ENCODE measurements at places on chromosomes 1 and 21. TPM values are rescaled to one million over a fixed set of nuclear protein-coding genes. Genes with fewer than 3 reads are reported as not detected.
A peak's percentile ranks its signal among the peaks of the same experiment; 100 is the strongest.

KRTAP20-3 gene
- not detected for total RNA-seq

C21orf91 gene
- total RNA-seq: 10.6 TPM

LAX1 gene
- not detected for total RNA-seq

LCE1B gene
- not detected for total RNA-seq

THEMIS2 gene
- total RNA-seq: 5.9 TPM

LRRC7 gene
- total RNA-seq: 0.47 TPM

MORN1 gene
- total RNA-seq: 25.9 TPM

OR2G6 gene
- not detected for total RNA-seq

ARID4B gene
- 46.3 TPM for total RNA-seq

- H3K27me3 ChIP-seq: peaks cover 81% of the 10 kb centered on the region
- no peak for DNase-seq
- no peak overlapping the region for H3K4me3 ChIP-seq
- H3K27ac ChIP-seq: no peak overlapping the region
Measured at GRCh38 chr1:166969074-166969677, 6.2 kb downstream of the ILDR2 start.

- no peaks in the 10 kb centered on the region for H3K4me1 ChIP-seq
- H3K27ac ChIP-seq: no peak overlapping the region
- no peaks in the 10 kb centered on the region for H3K27me3 ChIP-seq
- no peaks in the 10 kb centered on the region for H3K36me3 ChIP-seq
- no peak for DNase-seq
Measured at GRCh38 chr21:20106368-20106767, 891.8 kb upstream of the NCAM2 start.

- peaks cover 84% of the 10 kb centered on the region for H3K27me3 ChIP-seq
- H3K4me1 ChIP-seq: no peaks in the 10 kb centered on the region
- H3K27ac ChIP-seq: no peak overlapping the region
- no peak for DNase-seq
Measured at GRCh38 chr1:209594440-209594839, 10.9 kb downstream of the CAMK1G start.

- no peak for DNase-seq
- no peak overlapping the region for H3K4me3 ChIP-seq
- peaks cover 34% of the 10 kb centered on the region for H3K27me3 ChIP-seq
- H3K36me3 ChIP-seq: no peaks in the 10 kb centered on the region
Measured at GRCh38 chr1:94084085-94084484, 36.9 kb downstream of the ABCA4 start.

DNA sequence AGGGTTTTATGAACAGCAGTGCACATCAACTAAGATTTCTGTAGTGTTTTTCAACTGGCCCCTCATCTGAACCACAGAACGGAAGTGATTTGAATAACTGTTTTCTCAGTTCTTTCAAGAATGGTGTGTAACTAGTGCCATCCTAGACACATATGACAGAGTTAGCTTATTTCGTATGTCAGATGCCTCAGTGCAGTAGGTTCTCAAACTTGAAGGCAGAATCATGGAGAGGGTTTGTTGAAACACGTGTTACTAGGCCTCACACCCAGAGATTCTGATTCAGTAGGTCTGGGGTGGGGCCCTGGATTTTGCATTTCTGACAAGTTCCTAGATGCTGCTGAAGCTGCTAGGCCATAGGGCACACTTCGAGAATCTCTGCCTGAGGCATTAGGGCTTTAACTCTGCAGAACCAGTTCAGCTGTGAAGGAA is 49.0 kb downstream of the SCCPDH start:
- H3K27ac ChIP-seq: no peak overlapping the region
- no peaks in the 10 kb centered on the region for H3K27me3 ChIP-seq
- no peaks in the 10 kb centered on the region for H3K36me3 ChIP-seq
- no peak overlapping the region for H3K4me3 ChIP-seq
- no peaks in the 10 kb centered on the region for H3K4me1 ChIP-seq

- DNase-seq: no peak
- H3K36me3 ChIP-seq: peaks cover 21% of the 10 kb centered on the region
- H3K27me3 ChIP-seq: peaks cover 52% of the 10 kb centered on the region
- no peak overlapping the region for H3K4me3 ChIP-seq
Measured at GRCh38 chr1:245160288-245160687, 5.5 kb downstream of the KIF26B start.

GRCh38 chr1:221800831-221801230 is 58.9 kb upstream of the DUSP10 start:
- H3K27ac ChIP-seq: no peak overlapping the region
- peaks cover 14% of the 10 kb centered on the region for H3K4me1 ChIP-seq
- no peak for DNase-seq
- H3K36me3 ChIP-seq: no peaks in the 10 kb centered on the region
- no peak overlapping the region for H3K4me3 ChIP-seq

DNA sequence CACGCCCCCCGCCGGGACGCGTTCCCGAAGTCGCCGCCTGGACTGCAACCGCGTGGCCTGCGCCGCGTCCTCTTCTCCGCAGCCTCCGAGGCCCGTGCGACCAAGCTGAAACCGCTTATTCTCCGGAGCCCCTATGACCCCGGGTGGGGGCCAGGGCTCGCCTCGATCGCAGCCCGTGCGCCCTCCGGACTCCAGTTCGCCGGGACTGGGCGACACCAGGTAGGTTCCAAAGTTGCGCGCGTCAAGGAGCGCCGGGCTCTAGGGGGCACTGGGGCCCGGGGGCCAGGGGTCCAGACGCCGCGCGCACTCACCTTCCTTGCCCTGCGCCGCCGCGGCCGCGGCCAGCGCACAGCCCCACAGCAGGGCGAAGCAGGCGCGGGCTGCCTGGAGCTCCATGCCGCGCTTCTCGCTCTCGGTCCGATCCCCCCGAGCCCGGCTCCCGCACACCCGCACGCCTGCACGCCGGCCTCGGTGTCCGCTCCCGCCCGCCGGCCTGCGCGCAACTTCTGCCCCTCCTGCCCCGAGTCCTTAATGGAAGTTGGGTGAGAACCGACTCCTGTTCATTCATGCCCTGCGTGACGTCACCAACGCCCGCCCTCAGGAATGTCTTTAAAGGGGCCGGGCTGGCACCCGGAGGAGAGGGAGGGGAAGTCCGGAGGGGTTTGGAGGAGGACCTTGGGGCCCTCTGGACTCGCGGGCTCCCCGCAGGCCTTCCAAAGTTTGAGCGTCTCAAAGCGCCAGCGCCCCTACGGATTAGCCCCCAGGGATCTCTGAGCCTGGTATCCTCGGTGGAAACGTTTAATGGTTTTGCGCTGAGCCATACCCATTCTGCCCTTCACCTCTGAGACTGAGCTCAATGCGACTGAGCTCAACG is at the start of gene EPHA2:
EPHA2 (minus strand) TSS at position 533 of the 874 bp plus-strand sequence; CDS start at position 396, 137 bp downstream.
- peaks cover 73% of the 10 kb centered on the region for H3K36me3 ChIP-seq
- peaks cover 33% of the 10 kb centered on the region for H3K4me1 ChIP-seq
- no peaks in the 10 kb centered on the region for H3K27me3 ChIP-seq
- peak; percentile 90 for DNase-seq
- H3K27ac ChIP-seq: peak within 1 kb of the TSS; percentile 96
- H3K4me3 ChIP-seq: peak within 1 kb of the TSS; percentile 84

DNA sequence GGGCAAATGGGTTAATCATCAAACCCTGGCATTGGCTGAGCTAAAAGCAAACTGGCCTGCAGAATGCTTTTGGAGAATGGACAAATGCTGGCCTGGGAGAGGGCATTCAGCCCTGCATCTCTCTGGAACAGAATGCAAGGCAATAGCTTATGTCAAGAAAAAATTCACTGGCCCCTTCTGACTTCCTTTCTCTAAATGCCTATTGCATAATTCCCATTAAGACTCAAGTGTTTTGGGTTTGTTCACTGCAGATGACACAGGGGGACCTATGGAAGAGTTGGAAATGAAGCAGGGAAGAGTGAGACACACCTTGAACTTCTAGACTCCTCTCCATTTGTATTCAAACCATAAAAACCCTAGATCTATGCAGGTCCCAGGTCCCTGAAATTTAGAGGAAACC is 15.9 kb downstream of the PEA15 start:
- no peak for DNase-seq
- H3K4me1 ChIP-seq: no peaks in the 10 kb centered on the region
- peaks cover 18% of the 10 kb centered on the region for H3K36me3 ChIP-seq
- H3K27me3 ChIP-seq: no peaks in the 10 kb centered on the region
- H3K27ac ChIP-seq: no peak overlapping the region

- H3K27me3 ChIP-seq: no peaks in the 10 kb centered on the region
- no peak for DNase-seq
- no peaks in the 10 kb centered on the region for H3K4me1 ChIP-seq
- H3K36me3 ChIP-seq: peaks cover 24% of the 10 kb centered on the region
- no peak overlapping the region for H3K4me3 ChIP-seq
Measured at GRCh38 chr1:16202281-16203210, 9.9 kb downstream of the ARHGEF19 start.

DNA sequence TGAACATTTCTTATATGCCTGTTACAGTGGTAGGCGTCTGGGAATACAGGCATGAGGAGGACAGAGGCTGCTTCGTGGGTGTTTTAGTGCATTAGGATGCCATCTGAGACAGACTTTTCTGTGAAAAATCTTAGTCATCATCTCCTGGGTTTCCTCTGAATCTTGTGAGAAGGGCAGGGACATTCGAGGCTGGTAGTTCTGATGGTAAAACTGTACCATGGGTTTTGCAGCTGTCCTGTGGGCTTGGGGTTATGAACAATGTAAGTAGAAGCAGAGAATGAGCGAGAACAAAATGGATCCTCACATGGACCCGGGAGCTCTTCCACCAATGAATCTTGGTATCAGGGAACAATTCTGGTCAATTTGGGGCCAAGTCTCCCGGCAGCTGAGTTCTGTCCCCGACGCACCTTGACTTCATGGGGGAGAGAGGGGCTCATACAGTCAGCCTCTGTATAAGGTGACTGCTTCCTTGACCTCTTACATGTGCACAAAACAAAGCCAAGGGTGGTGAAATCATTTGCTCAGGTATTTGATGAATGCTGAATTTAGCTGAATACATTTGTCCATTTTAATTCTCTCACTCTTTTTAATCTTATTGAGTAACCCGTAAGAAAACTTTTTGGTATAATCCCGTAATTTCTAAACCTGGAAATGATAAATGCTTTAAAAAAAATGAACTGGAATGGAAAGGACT is 63.6 kb upstream of the ERRFI1 start:
- peaks cover 18% of the 10 kb centered on the region for H3K36me3 ChIP-seq
- DNase-seq: no peak
- H3K4me3 ChIP-seq: no peak overlapping the region
- no peaks in the 10 kb centered on the region for H3K27me3 ChIP-seq

GRCh38 chr1:53317646-53318539 is 10.0 kb downstream of the LRP8 start:
- no peaks in the 10 kb centered on the region for H3K27me3 ChIP-seq
- H3K27ac ChIP-seq: no peak overlapping the region
- DNase-seq: no peak
- peaks cover 7% of the 10 kb centered on the region for H3K4me1 ChIP-seq
- no peak overlapping the region for H3K4me3 ChIP-seq

GRCh38 chr1:24003331-24003972 is 23.3 kb upstream of the SRSF10 start:
- H3K27ac ChIP-seq: no peak overlapping the region
- no peak overlapping the region for H3K4me3 ChIP-seq
- peaks cover 17% of the 10 kb centered on the region for H3K4me1 ChIP-seq
- no peak for DNase-seq
- H3K36me3 ChIP-seq: no peaks in the 10 kb centered on the region

- DNase-seq: peak; percentile 20
- H3K4me3 ChIP-seq: peak within 1 kb of the TSS; percentile 79
- peaks cover 6% of the 10 kb centered on the region for H3K36me3 ChIP-seq
- no peak within 1 kb of the TSS for H3K27ac ChIP-seq
- peaks cover 71% of the 10 kb centered on the region for H3K27me3 ChIP-seq
- H3K4me1 ChIP-seq: peaks cover 8% of the 10 kb centered on the region
Measured at GRCh38 chr1:111989531-111990025, at the start of gene KCND3. TSS of gene KCND3 (minus strand) at chr1:111989668.

DNA sequence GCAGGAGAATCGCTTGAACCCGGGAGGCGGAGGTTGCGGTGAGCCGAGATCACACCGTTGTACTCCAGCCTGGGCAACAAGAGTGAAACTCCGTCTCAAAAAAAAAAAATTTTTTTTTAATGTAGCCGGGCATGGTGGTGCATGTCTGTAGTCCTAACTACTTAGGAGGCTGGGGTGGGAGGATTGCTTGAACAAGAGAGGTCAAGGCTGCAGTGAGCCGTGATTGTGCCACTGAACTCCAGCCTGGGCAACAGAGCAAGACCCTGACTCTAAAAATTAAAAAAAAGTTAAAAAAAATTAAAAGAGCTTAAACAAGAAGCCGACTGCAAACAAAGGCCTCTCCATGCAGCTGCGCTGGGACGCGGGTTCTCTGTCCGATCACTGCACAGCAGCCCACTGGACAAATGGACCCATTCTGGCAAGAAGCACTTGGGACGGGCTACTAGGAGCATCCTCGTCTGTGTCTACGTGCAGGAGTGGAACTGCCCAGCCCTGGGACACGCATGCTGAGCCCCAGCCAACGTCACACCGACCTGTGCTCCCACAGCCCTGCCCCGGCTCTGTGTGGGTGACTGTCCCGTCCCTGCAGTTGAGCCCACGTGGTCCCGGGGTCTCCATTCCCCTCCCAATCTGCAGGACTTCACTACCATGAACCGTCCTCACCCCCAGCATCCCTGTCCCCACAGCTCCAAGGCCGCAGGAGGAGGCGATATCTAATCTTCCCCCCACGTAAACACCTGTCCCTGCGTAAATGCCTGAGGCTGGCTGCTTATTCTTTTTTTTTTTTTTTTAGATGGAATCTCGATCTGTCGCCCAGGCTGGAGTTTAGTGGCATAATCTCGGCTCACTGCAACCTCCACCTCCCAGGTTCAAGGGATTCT is 12.3 kb downstream of the SLC35E2B start:
- H3K4me1 ChIP-seq: no peaks in the 10 kb centered on the region
- no peaks in the 10 kb centered on the region for H3K27me3 ChIP-seq
- H3K4me3 ChIP-seq: no peak overlapping the region
- peaks cover 17% of the 10 kb centered on the region for H3K36me3 ChIP-seq

- H3K4me1 ChIP-seq: peaks cover 24% of the 10 kb centered on the region
- peaks cover 13% of the 10 kb centered on the region for H3K36me3 ChIP-seq
- no peak overlapping the region for H3K27ac ChIP-seq
- H3K27me3 ChIP-seq: no peaks in the 10 kb centered on the region
- no peak overlapping the region for H3K4me3 ChIP-seq
Measured at GRCh38 chr1:178784131-178784536, 59.1 kb downstream of the RALGPS2 start.

DNA sequence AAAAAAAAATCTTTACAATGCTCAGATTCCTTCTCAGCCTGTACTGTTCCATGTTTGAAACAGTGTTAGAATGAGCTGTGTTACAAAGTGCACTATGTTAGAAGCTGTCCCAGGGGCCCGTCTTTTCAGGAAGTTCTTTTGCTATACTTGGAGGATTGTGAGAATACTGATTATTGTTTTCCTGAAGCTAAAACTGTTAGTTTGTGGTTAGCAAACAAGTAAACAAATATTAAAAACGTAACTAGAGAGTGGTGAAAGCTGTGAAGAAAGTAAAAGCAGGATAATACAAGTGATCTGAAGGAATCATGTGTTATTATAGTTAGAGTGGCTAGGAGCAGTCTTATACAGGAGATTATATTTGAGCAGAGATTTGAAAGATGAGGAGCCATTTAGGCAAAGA is 35.6 kb downstream of the CAMSAP2 start:
- no peaks in the 10 kb centered on the region for H3K36me3 ChIP-seq
- no peaks in the 10 kb centered on the region for H3K27me3 ChIP-seq
- no peak for DNase-seq

Measured in Calu3 (cell line).